Bladder microvascular endothelial cell (primary cell): ENCODE measurements at places on chromosomes 11 and 22. TPM values are rescaled to one million over a fixed set of nuclear protein-coding genes. Genes with fewer than 3 reads are reported as not detected.

TSGA10IP gene
- not detected in 2 replicates for total RNA-seq

GGT1 gene
- 0.97 and 1.7 TPM in 2 replicates for total RNA-seq

DDB1 gene
- total RNA-seq = 248 and 297 TPM in 2 replicates

NEFH gene
- 0.25 and 0.65 TPM in 2 replicates for total RNA-seq

LRRC10B gene
- not detected in 2 replicates for total RNA-seq

MAPK11 gene
- total RNA-seq = 27.4 and 31.8 TPM in 2 replicates

SLC16A8 gene
- total RNA-seq = 0.16 TPM in 1 of 2 replicates, not detected in the other

GGTLC3 gene
- total RNA-seq = not detected in 2 replicates

SYT12 gene
- 0.50 TPM in 1 of 2 replicates, not detected in the other for total RNA-seq

TRIM51 gene
- not detected in 2 replicates for total RNA-seq

ACRV1 gene
- not detected in 2 replicates for total RNA-seq

SYCE3 gene
- total RNA-seq = not detected in 2 replicates

DEPDC7 gene
- 0.16 and 0.19 TPM in 2 replicates for total RNA-seq

GLYATL2 gene
- total RNA-seq = 0.31 TPM in 1 of 2 replicates, not detected in the other

TXN2 gene
- 13.9 and 22.7 TPM in 2 replicates for total RNA-seq

SLC35E4 gene
- total RNA-seq = 13.1 and 21.0 TPM in 2 replicates

BCO2 gene
- 0.65 and 1.9 TPM in 2 replicates for total RNA-seq
